ENCODE measurements at places on chromosomes 4 and X. TPM values are rescaled to one million over a fixed set of nuclear protein-coding genes. Genes with fewer than 3 reads are reported as not detected.

Gene DCAF12L2
- 0.06 TPM for total RNA-seq

Gene KDR
- 0.10 TPM for total RNA-seq

Gene CTAG1A
- total RNA-seq, result not detected

Gene GK
- 2.0 TPM for total RNA-seq

Gene TSPAN6
- total RNA-seq, result 36.2 TPM

Gene TMEM35A
- total RNA-seq, result not detected

Gene MAGEE2
- not detected for total RNA-seq

Measured in A549 treated with AZD2906 at 1 μM for 4 hours (cell line).